Transverse colon (tissue), 4 donors: ENCODE measurements at places on chromosomes 2 and 18. TPM values are rescaled to one million over a fixed set of nuclear protein-coding genes. Genes with fewer than 3 reads are reported as not detected.

The SPTBN1 gene
- 281 TPM for total RNA-seq

The CRYGC gene
- total RNA-seq = not detected

DNA sequence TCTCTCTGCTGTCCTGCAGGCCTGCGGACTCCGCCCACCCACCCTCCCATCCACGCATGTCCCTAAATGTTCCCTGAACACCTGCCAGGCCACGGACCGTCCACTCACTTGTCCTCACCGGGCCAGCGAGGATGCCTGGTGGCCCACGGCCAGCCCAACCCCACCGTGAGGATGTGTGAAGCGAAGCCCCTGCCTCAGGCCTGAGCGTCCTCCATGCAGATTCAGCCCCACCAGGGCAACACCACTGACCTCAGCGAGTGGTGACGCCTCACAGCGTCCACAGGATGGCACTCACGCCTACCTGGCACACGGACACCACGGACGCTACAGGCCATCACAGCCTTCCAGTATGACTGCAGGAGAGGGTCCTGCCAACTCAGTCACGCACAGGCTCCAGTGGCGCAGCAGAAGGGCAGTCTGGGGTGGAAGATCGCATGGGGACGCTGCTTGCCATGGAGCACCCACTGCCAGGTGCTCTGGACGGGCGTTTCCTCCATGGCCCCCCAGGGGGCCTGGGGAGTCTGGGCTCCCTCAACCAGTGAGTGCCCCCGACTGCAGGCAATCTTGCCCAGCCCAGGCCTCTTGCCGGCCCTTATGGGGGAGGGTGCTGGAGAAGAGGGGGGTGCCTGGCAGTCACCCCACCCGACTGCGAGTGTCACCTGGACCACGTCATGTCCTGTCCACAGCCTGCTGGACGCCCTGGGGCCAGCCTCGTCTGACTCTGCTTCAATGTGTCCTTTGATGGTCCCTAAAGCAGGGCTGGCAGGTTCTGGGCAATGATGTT lies 25.4 kb downstream of the HDAC4 start:
- H3K4me1 ChIP-seq = no peaks in the 10 kb centered on the region
- no peak overlapping the region for H3K27ac ChIP-seq
- no peak for DNase-seq
- H3K36me3 ChIP-seq = no peaks in the 10 kb centered on the region
- H3K27me3 ChIP-seq = no peaks in the 10 kb centered on the region

- H3K36me3 ChIP-seq = no peaks in the 10 kb centered on the region
- H3K4me1 ChIP-seq = no peaks in the 10 kb centered on the region
- no peak for DNase-seq
- no peaks in the 10 kb centered on the region for H3K27me3 ChIP-seq
- H3K4me3 ChIP-seq = no peak overlapping the region
Observed at GRCh38 chr2:239946562-239946863, 78.6 kb downstream of the NDUFA10 start.

DNA sequence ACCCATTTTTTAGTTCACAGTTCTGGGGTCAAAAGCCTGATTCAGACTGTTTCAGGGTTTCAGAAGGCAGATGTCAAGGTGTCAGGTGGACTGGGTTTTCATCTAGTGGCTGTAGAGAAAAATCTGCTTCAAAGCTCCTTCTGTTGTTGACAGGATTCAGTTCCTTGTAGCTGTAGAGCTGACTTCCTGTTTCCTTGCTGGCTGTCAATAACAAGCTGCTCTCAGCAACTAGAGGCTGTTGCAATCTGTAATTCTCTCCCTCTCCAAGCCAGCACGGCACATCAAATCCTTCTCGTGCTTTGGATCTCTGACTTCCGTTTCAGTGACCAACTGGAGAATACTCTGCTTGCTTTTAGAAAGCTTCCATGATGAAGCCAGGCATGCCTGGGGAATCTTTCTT lies 179.4 kb downstream of the DOK6 start:
- H3K36me3 ChIP-seq = no peaks in the 10 kb centered on the region
- no peaks in the 10 kb centered on the region for H3K27me3 ChIP-seq
- no peak for DNase-seq

DNA sequence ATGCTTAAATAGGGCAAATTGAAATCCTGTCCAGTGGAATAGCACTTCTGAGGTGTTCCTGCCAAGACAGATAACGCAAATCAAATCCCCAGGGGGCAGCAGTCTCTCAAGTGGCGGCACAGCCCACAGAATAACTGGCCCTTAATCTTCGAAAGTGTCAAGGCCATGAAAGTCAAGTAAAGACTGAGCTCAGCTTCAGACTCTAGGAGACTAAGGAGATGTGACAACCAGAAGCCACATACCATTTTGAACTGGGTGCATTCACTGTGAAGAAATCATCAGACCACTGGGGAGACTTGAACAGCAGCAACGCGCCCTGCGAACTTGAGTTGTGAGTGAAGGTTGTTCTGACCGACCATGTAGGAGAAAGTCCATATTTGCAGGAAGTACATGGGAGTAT lies 66.0 kb upstream of the ASAP2 start:
- no peaks in the 10 kb centered on the region for H3K27me3 ChIP-seq
- no peak overlapping the region for H3K27ac ChIP-seq
- peaks cover 43% of the 10 kb centered on the region for H3K4me1 ChIP-seq
- no peaks in the 10 kb centered on the region for H3K36me3 ChIP-seq

DNA sequence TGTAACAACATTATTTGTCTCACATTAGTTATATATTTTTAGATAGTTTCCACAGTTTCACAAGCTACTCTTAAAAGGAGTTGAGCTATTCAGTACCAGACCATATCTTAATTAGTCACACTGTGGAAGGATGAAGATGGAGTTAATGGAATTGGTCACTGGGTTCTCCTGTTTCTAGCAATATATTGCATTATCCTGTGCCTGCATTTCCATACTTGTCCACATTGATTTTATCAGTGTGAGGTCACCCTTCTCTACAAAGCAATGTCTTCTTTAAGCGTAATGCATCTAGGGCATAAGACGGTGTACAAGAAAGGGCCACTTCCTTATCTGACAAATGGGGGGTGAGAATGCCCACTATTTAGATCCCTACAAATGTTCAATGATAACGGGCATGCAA lies 216.8 kb upstream of the TANK start:
- no peaks in the 10 kb centered on the region for H3K36me3 ChIP-seq
- H3K4me3 ChIP-seq = no peak overlapping the region
- no peaks in the 10 kb centered on the region for H3K27me3 ChIP-seq
- H3K4me1 ChIP-seq = no peaks in the 10 kb centered on the region
- DNase-seq = no peak

DNA sequence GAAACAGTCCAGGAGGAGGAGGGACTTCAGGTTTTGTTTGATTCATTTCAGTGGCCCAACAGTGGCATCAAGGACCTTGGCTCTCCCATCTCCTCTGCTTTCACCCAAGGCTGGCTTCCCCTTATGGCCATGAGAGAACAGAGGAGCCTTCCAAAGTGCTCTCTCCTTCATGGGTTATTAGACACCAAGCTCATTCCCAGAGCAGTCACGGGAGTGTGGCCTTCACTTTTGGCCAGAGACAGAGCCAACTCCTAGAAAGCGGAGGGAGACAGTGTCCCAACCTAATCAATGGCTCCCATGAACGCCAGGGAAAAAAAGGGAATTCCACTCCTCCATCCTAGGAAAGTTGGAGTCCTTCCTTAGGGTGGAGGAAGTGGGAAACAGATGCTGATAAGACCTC lies 871 bp upstream of the DUSP28 start:
- no peaks in the 10 kb centered on the region for H3K27me3 ChIP-seq
- no peak overlapping the region for H3K4me3 ChIP-seq
- peaks cover 55% of the 10 kb centered on the region for H3K4me1 ChIP-seq
- DNase-seq = no peak
- no peak overlapping the region for H3K27ac ChIP-seq

DNA sequence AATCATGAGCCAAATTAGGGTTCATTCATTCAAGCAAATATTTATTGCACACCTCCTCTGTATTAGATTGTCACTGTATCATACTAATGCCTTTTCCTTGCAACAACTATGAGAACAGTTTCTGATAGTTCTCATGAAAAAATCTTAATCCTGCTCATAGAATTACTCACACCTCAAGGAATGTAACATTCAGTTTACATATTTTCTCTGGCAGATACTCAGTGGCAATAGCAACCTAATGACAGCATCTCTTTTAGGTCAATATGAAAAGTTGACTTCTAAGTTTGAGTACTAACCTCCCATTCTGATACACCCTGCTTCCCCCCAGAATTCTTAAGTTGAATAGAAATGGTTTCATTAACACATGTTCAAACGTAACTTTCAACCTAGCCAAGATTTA lies 132.0 kb downstream of the VWC2L start:
- H3K27ac ChIP-seq = no peak overlapping the region
- no peak overlapping the region for H3K4me3 ChIP-seq
- no peak for DNase-seq
- no peaks in the 10 kb centered on the region for H3K36me3 ChIP-seq
- H3K4me1 ChIP-seq = no peaks in the 10 kb centered on the region

- no peaks in the 10 kb centered on the region for H3K27me3 ChIP-seq
- peak overlapping the region; percentile 76 for H3K27ac ChIP-seq
- peak overlapping the region; percentile 78 for H3K4me3 ChIP-seq
- H3K4me1 ChIP-seq = peaks cover 20% of the 10 kb centered on the region
- no peaks in the 10 kb centered on the region for H3K36me3 ChIP-seq
Observed at GRCh38 chr2:15561574-15562344, 625 bp upstream of the NBAS start.

DNA sequence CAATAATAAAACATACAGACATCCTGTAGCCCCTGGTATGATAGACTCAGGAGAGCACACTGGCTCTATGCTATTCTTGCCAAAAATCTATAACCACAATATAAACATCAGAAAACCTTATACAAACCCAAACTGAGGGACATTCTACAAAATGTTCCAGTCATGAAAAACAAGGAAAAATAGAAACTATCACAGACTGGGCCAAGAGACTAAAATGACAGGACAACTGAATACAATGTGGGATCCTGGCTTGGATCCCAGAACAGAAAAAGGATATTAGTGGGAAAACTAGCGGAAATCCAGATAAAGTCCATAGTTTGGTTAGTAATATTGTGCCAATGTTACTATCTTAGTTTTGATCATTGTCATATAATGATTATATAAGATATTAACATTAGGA lies 29.6 kb upstream of the EPAS1 start:
- peak overlapping the region; percentile 20 for H3K27ac ChIP-seq
- no peak overlapping the region for H3K4me3 ChIP-seq
- no peaks in the 10 kb centered on the region for H3K27me3 ChIP-seq
- H3K36me3 ChIP-seq = no peaks in the 10 kb centered on the region

GRCh38 chr18:7855028-7855427 lies 287.9 kb downstream of the PTPRM start:
- no peaks in the 10 kb centered on the region for H3K36me3 ChIP-seq
- peaks cover 6% of the 10 kb centered on the region for H3K4me1 ChIP-seq
- no peak overlapping the region for H3K27ac ChIP-seq
- DNase-seq = no peak
- H3K4me3 ChIP-seq = no peak overlapping the region
- H3K27me3 ChIP-seq = no peaks in the 10 kb centered on the region

DNA sequence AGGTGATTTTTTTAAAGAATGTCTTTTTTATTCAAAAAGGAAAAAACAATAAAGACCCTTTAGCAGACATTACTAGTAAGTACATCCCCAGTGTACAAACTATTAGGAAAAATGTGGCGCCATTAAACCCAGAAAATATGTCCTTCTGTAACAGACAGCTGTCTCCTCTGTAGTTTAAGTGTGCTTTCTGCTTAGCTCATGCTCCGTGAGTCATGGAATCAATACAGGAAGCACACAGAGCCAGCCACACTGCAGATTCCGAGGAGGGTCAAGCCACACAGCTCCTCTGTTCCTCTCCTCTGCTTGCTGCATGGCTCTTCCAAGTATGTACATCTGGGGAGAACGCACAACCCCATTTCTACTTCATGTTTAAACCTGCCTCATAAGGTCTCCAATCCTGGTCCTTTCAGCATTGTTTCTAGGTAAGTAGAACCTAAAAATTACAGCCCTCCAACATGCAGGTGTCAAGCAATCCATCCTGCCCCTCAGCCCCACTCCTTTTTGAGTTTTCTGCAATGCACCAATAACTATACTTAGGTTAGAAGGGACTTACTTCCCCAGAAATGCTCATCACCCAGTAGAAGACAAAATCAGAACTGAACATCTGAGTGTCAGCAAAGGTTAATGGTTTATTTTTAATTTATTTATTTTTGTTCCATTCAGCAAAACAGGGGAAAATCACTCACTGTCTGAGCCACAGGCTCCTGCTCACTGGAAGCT lies 37.5 kb downstream of the ACVR1 start:
- no peak overlapping the region for H3K4me3 ChIP-seq
- H3K27me3 ChIP-seq = no peaks in the 10 kb centered on the region
- peak; percentile 44 for DNase-seq

GRCh38 chr2:135685361-135685760 lies 56.3 kb upstream of the UBXN4 start:
- no peak overlapping the region for H3K27ac ChIP-seq
- H3K4me3 ChIP-seq = no peak overlapping the region
- DNase-seq = no peak
- no peaks in the 10 kb centered on the region for H3K27me3 ChIP-seq
- no peaks in the 10 kb centered on the region for H3K4me1 ChIP-seq

GRCh38 chr2:241049739-241050623 lies 51.6 kb downstream of the SNED1 start:
- H3K27me3 ChIP-seq = no peaks in the 10 kb centered on the region
- H3K36me3 ChIP-seq = no peaks in the 10 kb centered on the region
- H3K4me1 ChIP-seq = no peaks in the 10 kb centered on the region
- H3K27ac ChIP-seq = no peak overlapping the region
- DNase-seq = peak; percentile 6
- no peak overlapping the region for H3K4me3 ChIP-seq

DNA sequence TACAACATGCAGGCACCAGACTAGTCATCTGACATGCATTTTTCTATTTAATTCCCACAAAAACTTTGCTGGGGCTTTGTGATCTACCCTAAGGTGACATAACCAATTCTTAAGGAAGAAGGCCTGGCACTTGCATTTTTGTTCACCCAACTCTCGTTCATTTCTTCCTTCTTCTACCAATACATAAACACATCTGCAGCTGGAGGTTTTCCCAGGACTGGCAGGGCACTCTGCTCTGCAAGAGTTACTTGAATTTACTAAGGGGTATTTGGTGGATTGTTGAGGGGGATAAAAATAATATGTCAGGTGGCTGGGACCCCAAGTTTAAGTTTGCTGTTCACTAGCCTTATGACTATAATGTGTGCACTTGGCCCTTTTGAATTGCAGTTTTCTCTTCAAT lies 111.4 kb upstream of the TRIB2 start:
- no peak overlapping the region for H3K27ac ChIP-seq
- no peaks in the 10 kb centered on the region for H3K36me3 ChIP-seq
- no peaks in the 10 kb centered on the region for H3K27me3 ChIP-seq
- DNase-seq = no peak

DNA sequence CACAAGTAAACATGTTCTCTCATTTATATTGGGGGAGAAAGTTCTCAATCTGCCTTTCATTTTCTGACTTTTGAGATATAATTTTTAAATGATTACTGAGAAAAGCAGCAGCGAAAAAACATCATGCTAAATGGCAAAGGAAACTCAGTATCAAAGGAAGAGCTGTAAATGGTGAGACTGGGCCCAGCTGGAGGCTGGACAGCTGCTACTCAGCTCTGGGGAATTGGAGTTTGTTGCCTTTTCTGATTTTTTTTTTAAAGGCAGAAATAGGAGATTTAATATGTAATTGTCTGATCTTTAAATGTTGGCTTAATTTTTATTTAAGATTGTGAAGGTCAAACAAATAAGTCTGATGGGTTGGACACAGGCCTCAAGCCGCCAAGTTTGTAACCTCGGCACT lies 137.1 kb upstream of the TACR1 start:
- no peak overlapping the region for H3K4me3 ChIP-seq
- no peaks in the 10 kb centered on the region for H3K27me3 ChIP-seq
- no peaks in the 10 kb centered on the region for H3K4me1 ChIP-seq
- no peak for DNase-seq
- H3K36me3 ChIP-seq = no peaks in the 10 kb centered on the region
- H3K27ac ChIP-seq = no peak overlapping the region
